ENCODE measurements at places on chromosomes 3 and 15. TPM values are rescaled to one million over a fixed set of nuclear protein-coding genes. Genes with fewer than 3 reads are reported as not detected.

- no peak for DNase-seq
Measured at GRCh38 chr3:122255757-122256439, 69.2 kb upstream of the CSTA start.

DNA sequence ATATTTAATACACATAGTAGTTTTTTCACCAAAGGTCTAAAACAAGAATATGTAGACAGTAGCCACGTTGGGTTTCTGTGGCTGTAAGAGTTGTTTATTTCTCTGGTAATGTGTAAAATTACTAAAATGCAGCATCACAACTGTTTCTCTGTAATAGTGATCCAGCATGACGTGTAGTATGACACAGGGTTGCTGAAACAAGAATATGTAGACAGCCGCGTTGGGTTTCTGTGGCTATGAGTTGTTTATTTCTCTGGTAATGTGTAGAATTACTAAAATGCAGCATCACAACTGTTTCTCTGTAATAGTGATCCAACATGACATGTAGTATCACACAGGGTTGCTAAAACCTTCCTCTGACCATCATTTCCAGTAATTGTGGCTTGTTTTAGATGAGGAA, 153.6 kb upstream of the ZNF717 start:
- DNase-seq = no peak

- DNase-seq = no peak
Measured at GRCh38 chr3:2303566-2303965, 204.9 kb downstream of the CNTN4 start.

The CCDC13 gene
- total RNA-seq = 3.0 TPM

The ZNF662 gene
- total RNA-seq = 14.4 TPM

GRCh38 chr3:124283652-124284023, 291.7 kb upstream of the ROPN1 start:
- no peak for DNase-seq

DNA sequence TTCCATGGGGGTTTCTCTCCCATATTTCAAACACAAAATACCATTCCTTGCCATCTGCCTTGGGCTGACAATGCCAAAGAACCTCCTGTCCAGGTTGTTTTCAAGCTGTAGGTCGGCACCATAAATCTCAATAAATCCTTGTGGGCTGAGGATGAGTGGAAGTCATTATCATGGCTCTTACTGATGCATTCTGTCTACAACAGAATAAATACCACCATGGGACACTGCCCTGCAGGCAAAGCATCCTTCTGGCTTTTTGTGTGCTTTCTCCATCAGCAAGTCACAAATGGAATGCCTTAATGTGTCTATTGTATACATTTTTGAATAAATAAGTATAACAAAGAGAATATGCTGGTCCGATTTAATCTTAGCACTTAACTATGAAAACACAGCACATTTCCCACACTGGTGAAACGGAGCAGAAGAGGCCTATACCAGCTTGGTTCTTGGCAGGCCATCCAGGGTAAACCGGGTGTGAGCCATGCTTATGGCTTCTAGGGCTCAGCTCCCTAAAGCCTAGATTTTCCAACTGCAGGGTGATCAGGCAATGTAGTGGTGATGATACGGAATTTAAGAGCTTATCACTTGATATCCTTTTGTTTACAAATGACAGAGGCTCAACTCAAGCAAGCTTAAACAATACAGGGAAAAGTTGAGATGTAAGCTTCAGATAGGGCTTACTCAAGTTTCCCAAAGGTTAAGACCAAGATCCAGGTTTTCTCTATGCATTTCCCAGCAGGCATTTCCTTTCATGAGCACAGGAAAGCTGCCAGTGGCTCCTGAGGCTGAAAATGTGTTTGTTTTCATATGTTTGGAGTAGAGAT, 133.2 kb upstream of the LRTM1 start:
- DNase-seq = no peak

The PGBD4 gene
- 1.7 TPM for total RNA-seq

DNA sequence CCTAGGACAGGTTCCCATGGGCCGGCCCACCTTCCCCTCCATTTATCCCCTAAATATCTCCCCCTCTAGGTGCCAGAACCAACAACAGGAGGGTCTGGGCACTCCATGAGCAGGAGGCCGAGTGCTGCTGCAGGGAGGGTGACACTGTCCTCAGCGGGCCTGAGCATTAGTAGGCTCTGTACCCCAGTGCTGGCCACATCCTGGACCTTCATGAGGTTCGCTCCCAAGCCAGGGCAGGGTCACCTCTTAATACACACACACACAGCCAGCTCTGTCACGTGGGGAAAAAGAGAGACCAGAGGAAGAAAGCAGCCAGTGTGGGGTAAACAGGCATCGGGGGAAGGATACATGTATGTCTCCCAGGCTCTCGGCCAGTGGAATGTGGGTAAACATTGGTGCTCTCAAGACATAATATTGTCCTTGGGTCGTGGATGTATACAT, 27.9 kb upstream of the SEMA3F start:
- DNase-seq = no peak

- DNase-seq = no peak
Measured at GRCh38 chr15:73928241-73928579, 1.9 kb downstream of the LOXL1 start.

DNA sequence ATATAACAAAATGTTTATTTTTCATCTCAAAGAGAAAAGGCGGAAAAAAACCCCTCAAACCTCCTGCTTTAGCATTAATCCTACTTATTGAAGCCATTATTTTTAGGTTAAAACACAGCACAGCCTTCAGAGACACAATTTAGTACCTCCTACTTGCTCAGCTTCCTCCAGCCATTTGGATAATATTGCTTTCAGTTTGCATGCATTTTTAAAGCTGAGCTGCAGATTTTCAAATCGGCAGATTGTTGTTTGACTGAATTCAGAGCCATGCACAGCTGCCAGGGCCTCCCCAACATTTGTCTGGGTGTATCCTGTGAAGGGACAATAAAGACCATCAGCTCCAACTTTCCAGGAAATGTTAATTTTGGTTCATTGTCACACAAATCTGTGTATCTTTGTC, 14.5 kb downstream of the POU1F1 start:
- no peak for DNase-seq

The HES1 gene
- total RNA-seq = 60.9 TPM

GRCh38 chr3:54917174-54917573, 10.7 kb downstream of the LRTM1 start:
- DNase-seq = no peak

DNA sequence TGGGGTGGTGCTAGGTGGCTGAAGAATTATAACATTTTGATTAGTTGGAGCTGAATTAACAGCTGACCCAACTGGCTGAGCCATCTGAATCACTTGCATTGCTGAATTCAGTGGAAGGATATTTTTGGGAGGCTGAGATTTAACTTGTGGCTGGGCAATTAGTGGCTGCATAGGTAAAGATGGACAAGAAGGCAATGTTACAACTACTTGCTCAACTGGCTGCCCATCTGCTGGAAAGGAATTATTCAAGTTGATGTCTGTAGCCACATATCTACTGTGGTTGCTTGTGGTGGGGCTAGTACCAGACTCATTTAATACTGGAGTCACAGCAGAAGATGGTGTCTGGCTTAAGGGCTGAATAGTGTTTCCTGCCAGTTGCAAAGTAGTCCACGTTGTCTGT, 36.4 kb downstream of the USF3 start:
- no peak for DNase-seq

DNA sequence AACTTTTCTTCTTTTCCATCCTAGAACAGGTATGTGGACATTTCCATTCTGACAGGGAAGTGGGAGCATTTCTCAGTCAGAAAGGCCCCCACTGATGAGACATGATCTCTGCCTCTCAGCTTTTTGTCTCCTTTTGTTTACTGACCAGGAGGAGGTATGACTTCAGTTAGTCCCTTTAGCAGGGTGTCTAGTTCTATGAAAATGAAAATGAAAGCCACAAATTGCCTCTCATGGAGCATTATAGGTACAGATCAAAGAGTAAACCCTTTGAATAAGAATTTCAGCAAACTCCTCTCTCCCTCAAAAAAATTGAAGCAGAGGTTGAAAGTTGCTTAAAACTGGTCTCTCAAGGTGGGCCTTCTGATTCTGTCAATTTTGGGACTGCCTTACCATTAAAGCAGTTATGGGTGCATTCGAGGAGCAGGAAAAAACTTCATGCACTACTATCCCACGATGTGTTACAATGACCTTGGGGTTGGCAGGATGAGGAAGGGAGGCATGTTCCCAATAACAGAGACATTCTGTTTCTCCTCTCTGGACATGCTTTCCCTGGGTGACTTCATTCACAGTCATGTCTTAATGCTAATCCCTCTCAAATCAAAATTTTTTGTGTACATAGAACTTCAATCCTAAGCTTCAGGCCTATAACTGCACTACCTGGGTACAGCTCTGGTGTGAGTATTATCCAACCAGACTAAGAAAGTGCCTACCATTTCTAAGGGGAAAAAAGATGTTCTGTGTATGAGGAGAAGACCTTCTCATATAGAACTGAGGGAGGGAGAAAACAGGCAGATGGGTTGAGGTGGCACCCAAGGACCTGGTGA, 50.6 kb upstream of the TBC1D23 start:
- DNase-seq = no peak

The FYTTD1 gene
- total RNA-seq = 30.6 TPM

DNA sequence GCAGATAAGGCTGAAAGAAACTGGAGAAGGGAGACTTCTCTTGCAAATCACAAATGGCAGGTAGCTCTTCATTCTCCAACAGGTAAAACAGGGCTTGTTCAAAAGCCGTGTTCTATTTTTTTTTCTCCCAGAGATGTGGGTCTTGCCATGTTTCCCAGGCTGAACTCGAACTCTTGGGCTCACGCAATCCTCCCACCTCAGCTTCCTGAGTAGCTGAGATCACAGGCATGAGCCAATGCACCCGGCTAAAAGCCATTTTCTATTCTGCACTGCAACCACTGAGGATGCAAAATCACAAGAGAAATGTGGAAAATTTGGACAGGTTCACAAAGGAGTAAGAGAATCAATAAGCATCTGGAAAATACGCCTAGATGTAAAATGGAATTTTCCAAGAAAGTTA, 19.5 kb downstream of the EIF4E3 start:
- no peak for DNase-seq

The SPINK8 gene
- total RNA-seq = not detected

The PRSS50 gene
- not detected for total RNA-seq

The CAMKV gene
- total RNA-seq = not detected

GRCh38 chr3:63450023-63450422, 171.9 kb downstream of the SYNPR start:
- no peak for DNase-seq

- DNase-seq = no peak
Measured at GRCh38 chr3:117499189-117499870, 789.8 kb downstream of the TUSC7 start.

The SI gene
- 6.5 TPM for total RNA-seq

DNA sequence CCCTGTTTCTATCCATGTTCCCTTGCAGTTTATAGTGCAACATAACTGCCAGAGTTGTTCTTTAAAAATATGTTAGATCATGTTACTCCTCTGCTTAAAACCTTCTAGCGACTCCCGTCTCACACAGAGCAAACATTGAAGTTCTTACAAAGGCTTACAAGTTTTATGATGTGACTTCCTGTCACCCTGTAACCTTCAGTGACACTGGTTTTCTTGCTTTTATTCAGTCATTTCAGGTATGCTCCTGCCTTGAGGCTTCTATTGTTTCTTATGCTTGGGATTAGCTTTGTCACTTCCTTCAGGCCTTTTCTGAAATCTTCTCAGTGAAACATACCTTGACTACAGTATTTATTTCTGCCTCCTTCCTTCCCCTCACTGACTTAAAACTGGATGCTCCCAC, 252.1 kb downstream of the DOCK3 start:
- DNase-seq = no peak

GRCh38 chr3:194767446-194768207, 81.9 kb downstream of the FAM43A start:
- DNase-seq = no peak

- DNase-seq = no peak
Measured at GRCh38 chr3:28134792-28135375, 106.5 kb upstream of the CMC1 start.

The PLD1 gene
- total RNA-seq = 105 TPM

- no peak for DNase-seq
Measured at GRCh38 chr3:189632242-189632641, 1.1 kb downstream of the TP63 start.

The HRH1 gene
- 8.3 TPM for total RNA-seq

The IL17RD gene
- total RNA-seq = 1.2 TPM

- no peak for DNase-seq
Measured at GRCh38 chr15:73885954-73886700, 12.8 kb downstream of the TBC1D21 start.

All from mucosa of descending colon (tissue), 3 donors.